ENCODE measurements at places on chromosomes 5 and 9.

- DNase-seq = no peak
Measured at GRCh38 chr5:59107692-59108091, 524.8 kb downstream of the RAB3C start.

DNA sequence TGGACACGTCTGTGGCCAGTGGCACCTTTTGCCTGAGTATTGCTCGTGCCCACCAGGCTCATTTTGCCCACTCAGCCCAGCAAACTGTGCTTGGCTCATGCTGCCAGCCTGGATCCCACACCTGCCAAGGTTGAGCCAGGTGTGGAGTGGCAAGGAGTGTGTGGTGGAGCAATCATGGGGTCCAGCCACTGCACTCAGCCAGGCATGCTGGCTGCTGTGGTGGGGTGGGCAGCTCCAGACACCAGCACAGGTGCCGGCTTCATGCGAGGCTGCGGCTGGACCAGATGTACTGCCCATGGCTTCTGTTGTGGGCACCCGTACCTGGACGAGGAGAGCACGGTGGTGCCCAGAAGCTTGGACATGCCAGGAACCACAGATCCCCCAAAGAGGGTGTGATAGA, 364.1 kb downstream of the TMEM38B start:
- no peak for DNase-seq

GRCh38 chr9:18721267-18721994, 247.5 kb downstream of the ADAMTSL1 start:
- peak; percentile 19 for DNase-seq

DNA sequence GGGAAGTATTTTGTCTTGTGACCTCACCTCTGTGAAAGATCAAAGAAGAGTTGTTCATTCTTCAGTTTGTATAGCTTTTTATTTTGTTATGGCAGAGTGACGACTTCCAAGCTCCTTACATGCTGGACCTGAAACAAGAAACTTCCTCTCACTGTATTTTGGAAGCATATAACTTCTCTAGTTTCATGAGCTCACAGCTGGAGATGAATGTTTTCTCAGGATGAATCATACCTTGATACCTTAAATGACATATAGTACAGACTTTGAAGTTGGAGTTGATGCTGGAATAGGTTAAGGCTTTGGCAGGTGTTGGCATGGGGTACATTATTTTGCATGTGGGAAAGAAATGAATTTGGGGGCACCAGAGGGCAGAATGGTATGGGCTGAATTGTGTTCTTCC, 112.5 kb downstream of the SLC25A46 start:
- DNase-seq = no peak

GRCh38 chr9:68933434-68934328, 80.2 kb downstream of the PRKACG start:
- no peak for DNase-seq

- no peak for DNase-seq
Measured at GRCh38 chr5:116566251-116566650, 8.4 kb downstream of the SEMA6A start.

DNA sequence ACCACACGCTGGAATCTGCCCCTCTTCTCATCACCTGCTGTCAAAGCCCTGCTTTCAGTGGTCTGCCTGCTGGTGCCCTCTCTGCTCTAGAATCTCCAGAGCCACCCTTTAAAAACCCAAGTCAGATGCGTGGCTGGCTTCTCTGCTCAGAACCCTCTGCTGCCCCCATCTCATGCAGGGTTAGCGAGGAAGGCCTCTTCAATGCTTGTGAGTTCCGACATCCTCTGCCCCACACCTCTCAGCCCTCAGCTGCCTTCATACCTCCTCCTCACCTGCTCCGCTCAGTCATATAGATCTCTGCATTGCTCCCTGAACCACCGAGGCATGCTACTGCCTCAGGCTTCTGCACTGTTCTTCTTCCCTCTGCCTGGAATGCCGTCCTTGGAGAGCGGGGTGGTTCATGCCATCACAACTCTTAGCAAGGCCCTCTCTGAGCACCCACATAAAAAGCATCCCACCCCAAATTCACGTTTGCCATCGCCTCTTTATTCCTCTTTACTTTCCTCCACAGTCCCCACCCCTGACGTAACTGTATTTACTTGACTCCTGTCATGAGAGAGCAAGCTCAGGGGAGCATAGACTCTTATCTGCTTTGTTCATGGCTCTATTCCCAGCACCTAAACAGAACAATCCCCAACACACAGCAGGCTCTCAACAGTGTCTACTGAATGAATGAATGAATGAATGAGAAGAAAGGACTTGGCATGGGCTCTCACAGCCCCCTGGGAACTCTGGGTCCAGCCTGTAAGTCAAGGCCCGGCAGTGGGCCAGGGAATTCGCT, 10.4 kb downstream of the SHB start:
- DNase-seq = no peak

DNA sequence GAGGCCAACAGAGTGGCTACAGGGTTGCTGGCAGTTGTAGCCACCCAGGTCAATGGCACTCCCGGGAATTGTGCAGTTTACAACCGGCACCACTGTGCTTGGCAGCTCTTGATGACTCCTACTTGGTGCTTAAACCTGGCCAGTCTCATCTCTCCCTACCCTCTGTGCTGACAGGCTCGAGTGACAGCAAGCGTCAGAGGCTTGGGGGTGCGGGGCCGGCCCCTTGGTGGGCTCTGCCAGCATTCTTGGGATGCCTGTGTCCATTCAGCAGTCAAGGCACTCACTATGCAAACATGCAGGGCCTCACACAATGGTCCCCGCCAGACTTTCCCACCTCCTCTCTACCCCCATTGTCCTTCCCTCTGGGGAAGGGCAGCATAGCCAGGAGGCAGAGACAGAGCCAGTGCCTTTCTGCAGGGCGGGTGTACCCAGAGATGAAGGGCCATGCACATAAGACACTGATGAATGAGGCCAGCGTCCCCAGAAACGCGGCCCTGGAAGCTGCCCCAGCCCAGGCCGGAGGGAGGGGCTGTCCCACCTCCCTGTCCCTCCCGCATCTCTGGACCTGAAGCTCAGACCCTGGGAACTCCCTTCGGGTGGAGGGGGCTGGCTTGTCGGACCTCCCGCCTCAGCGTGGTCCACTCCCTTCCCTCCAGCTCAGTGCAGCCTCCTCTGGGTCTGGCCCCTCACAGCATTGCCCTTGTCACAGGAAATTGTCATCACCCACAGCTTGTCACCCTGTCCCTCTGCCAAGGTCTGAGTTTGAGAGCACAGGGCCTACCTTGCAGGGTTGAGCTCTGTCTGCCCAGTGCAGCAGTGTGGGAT, 26.4 kb upstream of the NOTCH1 start:
- no peak for DNase-seq

GRCh38 chr5:133847886-133848285, 120.5 kb downstream of the C5orf15 start:
- DNase-seq = no peak
